ENCODE measurements at places on chromosomes 7 and 10.

GRCh38 chr10:100293066-100293465, 6.6 kb upstream of the BLOC1S2 start:
- DNase-seq: no peak

GRCh38 chr10:124612611-124613498, 131.3 kb downstream of the FAM53B start:
- peak; percentile 35 for DNase-seq

DNA sequence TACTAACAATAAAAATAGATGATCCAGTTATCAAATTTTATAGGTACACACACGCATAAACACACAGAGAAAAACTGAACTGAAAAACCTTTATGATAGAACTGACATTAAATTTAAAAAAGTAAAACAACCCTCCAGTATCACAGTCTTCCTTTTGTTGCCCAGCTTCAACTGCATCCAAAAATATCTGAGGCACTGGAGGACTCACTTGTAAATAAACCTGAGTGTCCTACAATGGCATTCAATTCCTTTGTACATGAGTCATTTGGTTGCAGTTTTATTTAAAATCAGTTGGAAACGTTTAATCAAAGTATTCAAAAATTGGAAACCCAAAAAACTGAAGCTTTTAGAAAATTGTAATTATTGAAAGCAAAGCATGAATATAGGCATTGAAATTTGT, 265.2 kb upstream of the CSTF2T start:
- no peak for DNase-seq

- no peak for DNase-seq
These were observed 26.1 kb downstream of the PLAC9 start for GRCh38 chr10:80158598-80159127.

- peak; percentile 88 for DNase-seq
These were observed 96.6 kb downstream of the FAM53B start for GRCh38 chr10:124647421-124648130.

GRCh38 chr7:96740130-96740529, 30.5 kb upstream of the SEM1 start:
- DNase-seq: no peak

GRCh38 chr7:1862560-1862959, 192.5 kb downstream of the ELFN1 start:
- no peak for DNase-seq

- peak; percentile 31 for DNase-seq
These were observed at the start of gene COL1A2 for GRCh38 chr7:94394437-94395140. TSS of gene COL1A2 (plus strand) at chr7:94394895. CDS start at chr7:94395032, 137 bp downstream.
